Heart left ventricle (tissue), 16 donors: ENCODE measurements at places on chromosomes 4 and X.
A peak's percentile ranks its signal among the peaks of the same experiment; 100 is the strongest.

DNA sequence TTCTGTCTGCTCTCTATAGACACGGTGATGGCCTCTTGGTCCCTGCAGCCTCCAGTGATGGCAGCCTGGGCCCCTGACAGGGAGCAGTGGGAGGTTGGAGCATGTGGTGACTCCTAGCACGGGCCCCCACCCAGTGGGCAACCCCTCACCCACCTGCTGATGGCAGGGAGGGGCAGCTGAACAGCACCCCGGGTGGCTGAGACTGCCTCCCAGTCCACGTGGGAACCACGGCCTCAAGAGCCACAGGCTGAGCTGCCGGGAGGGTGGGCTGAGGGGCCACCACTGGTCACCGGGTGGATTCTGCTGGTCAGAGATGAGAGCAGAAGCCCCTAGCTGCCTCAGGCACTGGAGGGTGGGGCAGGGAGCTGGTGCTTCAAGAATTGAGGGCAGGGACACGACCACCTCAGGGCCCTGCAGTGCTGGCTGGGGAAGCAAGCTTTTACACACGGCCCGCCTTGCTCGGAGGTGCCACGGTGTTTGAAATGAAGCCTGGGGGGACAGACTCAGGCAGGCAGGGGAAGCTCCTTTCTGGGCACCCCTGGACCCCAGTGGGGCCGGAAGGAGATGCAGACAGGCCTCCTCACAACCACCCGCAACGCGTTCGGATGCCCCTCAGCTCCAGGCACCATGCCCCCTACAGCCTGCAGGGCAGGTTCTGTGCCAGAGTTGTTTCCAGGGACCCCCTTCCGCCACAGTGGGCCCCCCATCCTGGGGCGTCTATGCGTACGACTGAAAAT lies 6.3 kb upstream of the HAUS3 start:
- no peak for DNase-seq

DNA sequence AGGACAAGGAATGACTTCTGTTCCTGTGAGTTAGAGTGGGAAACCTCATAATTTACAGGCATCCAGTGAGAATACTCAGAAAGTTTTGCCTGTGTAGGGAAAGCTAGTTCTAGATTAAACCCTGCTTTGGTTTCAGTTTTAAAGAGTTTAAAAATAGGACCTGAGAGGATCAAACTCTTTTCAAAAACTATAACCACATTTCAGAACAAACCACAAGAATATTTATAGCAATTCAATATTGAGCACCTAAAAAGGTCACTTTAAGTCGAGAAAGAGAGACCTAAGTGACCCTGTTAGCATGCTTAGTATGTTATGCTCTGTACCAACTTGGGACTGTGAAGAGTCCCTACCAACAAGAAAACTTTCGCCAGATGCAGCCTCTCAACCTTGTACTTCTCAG lies 17.4 kb upstream of the PWWP3B start:
- DNase-seq: no peak

- DNase-seq: no peak
Observed at GRCh38 chrX:150028692-150029091, 90.4 kb upstream of the EOLA2 start.

GRCh38 chrX:12307961-12308360 lies 169.7 kb downstream of the FRMPD4 start:
- DNase-seq: no peak

DNA sequence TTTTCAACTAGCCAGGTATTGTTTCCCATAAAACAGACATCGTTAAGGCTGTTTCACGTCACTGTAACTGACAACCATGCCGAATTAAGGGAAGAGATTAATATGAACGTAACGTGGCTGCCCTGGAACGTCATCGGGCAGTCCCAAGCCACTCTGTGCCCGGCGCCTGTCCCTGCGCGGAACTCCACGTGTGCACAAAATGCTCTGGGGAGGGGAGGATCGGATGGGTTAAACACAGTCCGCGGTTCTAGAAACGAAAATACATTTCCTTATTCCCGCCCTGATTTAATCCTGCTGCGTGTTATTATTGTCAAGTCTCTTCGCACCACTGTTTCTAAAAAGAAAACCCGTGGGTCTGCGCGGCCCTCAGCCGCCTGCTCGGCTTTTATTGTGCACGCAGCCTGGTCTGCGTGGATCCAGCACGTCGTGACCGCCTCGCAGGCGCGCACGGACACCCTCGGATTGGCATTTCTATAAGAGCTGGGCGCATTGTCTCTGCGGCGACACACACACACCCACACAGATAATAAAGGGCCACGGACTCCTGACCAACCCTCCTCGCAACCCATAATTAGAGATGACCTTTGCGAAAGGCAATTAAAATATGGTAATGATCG lies 69.6 kb upstream of the BCOR start:
- DNase-seq: no peak

DNA sequence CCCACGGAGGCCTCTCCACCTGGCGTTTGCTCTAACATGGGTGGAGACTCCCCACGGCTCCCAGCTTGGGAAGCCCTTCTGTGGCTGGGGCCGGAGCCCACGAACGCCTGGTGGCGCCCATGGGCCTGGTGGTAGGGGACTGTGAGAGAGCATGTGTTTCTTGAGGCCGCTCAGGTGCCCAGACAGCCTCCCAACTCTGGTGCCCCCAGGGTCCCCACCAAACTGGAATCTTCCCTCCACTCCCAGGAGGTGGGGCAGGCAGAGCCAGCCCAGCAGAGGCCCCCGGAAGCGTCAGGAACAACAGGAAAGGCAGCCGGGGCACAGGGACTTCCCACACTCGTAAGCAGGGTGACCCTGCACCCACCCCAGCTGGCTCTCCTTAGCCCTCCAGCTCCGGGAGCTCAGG lies 33.3 kb upstream of the FGFR3 start:
- no peak for DNase-seq

DNA sequence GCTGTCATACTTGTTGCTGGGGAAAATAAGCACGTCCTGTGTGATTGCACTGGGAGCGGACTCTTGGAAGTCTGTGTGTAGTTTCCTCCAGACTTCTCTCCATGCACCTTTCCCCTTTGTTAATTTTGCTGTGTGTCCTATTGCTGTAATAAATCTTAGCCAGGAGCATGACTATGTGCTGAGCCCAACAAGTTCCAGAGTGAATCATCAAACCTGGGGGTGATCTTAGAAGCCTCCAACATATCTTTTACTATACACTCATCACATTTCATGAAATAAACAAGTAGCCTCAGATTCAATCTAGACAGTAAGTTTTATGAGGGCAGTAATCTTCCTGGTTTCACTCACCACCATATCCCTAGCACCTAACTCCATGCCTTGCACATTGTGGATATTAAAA lies 43.3 kb upstream of the FGF13 start:
- DNase-seq: no peak

GRCh38 chrX:40960041-40960440 lies 125.2 kb upstream of the USP9X start:
- DNase-seq: no peak

DNA sequence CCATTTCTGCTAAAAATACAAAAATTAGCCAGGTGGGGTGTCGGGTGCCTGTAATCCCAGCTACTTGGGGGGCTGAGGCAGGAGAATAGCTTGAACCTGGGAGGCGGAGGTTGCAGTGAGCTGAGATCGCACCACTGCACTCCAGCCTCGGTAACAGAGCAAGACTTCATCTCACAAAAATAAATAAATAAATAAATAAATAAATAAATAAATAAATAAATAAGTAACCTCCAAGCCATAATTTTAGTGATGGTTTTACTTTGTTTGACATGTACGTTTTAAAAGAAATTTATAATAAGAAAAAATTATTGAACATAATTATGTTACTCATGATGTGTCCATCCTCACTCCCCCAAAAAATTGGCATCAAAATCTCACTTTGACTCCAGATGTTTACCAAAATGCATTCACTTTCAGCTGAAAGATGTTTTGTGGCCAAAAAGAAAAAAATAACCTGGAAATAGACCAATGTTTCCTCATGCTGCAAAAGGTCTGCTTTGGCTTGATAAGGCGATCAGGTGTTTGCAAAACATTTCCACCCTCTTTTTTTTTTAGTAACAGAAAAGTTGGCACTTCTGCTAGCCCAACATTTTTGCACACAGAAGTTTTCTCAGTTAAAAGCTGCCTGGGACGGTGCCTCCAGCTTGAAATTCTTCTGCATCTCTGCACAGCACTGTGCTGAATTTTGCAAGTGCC lies 42.2 kb upstream of the DHRSX start:
- no peak for DNase-seq

GRCh38 chr4:102213031-102213430 lies 132.3 kb downstream of the SLC39A8 start:
- no peak for DNase-seq

- DNase-seq: no peak
Observed at GRCh38 chr4:22780317-22780716, 87.6 kb downstream of the GBA3 start.

- peak; percentile 58 for DNase-seq
Observed at GRCh38 chr4:124262211-124263179, 450.0 kb downstream of the ANKRD50 start.

DNA sequence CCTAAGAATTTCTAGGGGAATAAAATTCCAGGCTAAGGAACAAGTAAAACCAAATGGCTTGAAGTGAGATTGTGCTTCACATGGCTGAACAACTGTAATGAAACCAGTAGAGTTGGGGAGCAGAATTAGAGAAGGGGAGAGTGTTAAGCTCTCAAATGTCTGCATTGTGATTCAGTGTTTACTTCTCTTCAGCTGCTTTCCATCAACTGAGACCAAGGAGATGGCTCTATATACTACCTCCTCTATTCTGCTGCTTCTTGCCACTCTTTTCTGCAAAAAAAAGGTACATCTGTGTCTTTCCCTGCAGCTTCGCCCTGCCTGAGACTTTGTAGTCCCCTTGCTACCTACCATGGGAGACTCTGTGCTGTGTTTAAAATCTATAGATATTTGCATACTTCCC lies 73.5 kb downstream of the WDFY3 start:
- DNase-seq: no peak

DNA sequence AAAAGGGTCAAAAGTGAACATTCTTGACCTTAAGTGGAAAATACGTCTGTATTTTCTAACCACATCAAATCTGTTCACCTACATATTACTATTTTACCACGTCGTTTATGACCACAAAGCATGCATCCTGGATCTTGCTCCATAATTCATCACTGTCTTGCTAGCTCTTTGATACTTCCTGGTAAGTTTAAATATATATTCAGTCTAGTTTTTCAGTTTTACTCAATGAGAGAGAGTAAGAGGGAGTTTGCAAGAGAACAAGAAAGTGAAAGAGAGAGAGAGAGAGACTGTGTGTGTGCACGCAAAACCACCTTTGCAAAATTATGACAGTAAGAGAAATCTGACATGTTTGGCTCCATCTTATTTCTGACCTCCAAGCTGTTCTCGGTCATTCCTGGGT lies 173.7 kb upstream of the GALNTL6 start:
- no peak for DNase-seq

DNA sequence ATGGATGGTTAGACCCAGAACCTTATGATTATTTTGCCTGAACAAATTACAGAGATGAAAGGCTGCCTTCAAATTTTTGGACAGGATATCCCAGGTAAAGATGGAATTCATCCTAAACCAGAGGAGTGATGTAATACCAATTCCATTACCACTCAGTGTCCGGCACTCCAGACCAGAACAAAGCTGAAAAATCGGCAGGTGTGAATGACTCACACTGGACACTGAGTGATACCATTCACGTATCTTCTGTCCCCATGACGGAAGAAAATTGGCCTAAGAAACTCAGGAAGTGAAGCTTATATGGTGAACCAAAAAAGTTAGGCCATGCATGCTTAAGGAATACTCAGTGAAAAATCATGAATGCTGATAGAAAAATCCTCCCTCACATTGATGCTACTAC lies 34.5 kb downstream of the PALLD start:
- DNase-seq: no peak

DNA sequence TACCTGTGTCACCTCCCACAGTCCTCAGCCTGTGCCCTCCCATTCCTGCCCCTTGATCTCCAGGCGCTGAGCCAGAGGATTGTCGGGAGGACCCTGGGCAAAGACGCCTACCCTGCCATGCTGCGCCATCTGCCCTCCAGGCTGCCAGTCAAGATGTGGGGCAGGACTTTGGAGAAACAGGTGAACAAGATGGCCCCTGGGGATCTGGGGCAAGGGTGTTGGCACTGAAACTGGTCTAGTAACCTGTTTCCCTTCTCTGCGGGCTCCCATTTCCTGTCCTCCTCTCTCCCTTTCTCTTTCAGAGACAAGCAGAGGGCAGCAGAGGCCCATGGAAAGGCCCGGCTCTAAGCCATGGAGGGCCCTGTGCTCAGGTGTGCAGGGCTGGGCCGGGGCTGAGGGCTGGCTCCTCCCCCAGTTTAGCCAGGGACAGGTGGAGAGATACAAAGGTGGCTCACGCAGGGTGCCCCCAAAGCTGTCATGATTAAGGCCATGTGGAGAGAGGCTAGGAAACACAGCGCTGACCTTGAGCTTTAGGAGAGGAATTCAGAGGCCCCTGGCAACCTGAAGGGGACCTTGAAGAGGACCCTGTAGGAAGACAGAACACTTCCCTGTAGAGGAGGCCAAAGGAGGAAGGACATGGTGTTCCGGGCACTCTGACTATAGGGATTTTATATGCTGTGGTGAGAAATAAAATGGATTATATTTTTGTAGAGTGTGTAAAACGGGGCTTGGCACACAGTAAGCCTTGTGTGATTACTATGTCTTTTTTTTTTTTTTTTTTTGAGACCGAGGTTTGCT lies at the start of gene GLOD5:
Gene GLOD5, plus strand, starts transcription at position 74 of the 798 bp plus-strand sequence. Its CDS starts 44 bp downstream, at position 118.
- no peak for DNase-seq

GRCh38 chr4:26220696-26221095 lies 100.1 kb upstream of the RBPJ start:
- no peak for DNase-seq

DNA sequence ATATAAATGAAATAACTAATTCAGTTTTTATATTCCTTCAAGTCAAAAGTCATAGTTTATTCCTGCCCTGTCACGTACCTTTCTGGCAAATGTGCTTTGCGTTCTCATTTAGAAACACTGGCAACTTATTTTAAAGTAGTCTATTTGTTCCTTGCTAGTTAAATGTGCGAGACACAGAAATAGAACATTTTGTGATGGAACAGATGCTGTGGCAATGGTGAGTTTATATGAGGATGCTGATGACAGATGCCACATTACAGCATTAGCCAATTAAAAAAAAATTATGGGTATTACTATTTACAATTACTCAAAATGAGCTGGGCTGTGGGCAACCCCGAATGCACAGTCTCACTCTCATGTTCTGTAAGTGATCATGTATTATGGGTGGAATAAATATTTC lies 26.1 kb upstream of the EPHA5 start:
- DNase-seq: no peak

GRCh38 chr4:132557660-132558059 lies 591.4 kb upstream of the PCDH10 start:
- DNase-seq: no peak

DNA sequence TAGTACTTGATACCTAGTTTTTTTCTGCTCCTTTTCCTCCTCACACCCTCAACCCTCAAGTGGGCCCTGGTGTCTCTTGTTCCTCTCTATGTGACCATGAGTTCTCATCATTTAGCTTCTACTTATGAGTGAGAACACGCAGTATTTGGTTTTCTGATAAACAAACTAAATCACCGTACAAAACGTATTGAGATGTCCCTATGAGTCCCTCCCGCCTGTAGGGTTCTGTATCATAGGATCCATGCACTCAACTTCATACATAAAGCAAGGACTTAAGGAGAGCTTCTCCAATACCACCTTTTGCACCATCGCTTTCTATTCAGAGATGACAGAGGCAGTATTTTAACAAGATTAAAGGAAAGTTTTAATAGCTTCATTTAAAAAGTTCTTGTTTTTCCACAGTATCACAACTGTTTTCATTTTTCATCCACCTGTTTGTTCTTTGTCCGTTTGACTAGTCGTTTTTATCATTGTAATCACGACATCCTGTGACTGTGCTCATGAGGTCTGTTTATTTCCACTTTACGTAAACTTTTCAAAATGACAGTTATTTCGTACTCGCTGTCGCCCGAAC lies 457 bp upstream of the RAB9A start:
- no peak for DNase-seq

- DNase-seq: peak; percentile 43
Observed at GRCh38 chrX:40097141-40097503, 636 bp downstream of the BCOR start.
